ENCODE measurements at places on chromosomes 2 and 18.

GRCh38 chr2:70978341-70979179 is at the start of gene ANKRD53:
Gene ANKRD53, plus strand, starts transcription at chr2:70978630. Its CDS starts 16 bp downstream, at chr2:70978646.
- DNase-seq = no peak

- no peak for DNase-seq
Measured at GRCh38 chr18:74773171-74773624, 175.5 kb downstream of the ZNF407 start.

- DNase-seq = no peak
Measured at GRCh38 chr2:133420788-133421187, 147.5 kb downstream of the NCKAP5 start.

GRCh38 chr2:74423231-74424095 is 1.9 kb downstream of the WDR54 start:
- DNase-seq = no peak

- no peak for DNase-seq
Measured at GRCh38 chr2:181948227-181948626, 37.4 kb upstream of the PPP1R1C start.

DNA sequence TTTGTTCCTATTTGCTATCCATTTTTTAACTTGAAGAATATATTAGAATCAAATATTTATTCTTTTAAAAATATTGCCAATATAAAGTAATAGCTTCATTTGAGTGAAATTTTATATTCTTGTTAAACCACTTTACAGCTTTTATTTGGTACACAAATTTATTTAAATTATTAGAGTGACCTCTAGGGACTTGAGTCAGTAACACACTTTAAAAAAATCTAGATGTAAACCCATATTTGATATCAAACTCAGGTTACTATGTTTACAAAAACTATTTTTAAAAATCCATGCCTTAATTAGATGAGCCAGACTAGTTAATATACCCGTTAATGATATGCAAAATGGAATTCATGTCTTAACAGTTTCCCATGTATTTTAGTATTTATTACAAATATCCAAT is 134.6 kb downstream of the MAP4K4 start:
- no peak for DNase-seq

Data from NCI-H446 treated with DMSO at 0.1 percent for 48 hours (cell line).